Lung (tissue), 17 donors: ENCODE measurements at places on chromosomes 16 and 17.
A peak's percentile ranks its signal among the peaks of the same experiment; 100 is the strongest.

GRCh38 chr17:49914096-49914490 lies 54.9 kb upstream of the DLX4 start:
- no peak for DNase-seq

GRCh38 chr17:37083456-37083855 lies 134.7 kb downstream of the AATF start:
- DNase-seq, result peak; percentile 60

- no peak for DNase-seq
Measured at GRCh38 chr17:46106966-46107644, 86.1 kb downstream of the KANSL1 start.

DNA sequence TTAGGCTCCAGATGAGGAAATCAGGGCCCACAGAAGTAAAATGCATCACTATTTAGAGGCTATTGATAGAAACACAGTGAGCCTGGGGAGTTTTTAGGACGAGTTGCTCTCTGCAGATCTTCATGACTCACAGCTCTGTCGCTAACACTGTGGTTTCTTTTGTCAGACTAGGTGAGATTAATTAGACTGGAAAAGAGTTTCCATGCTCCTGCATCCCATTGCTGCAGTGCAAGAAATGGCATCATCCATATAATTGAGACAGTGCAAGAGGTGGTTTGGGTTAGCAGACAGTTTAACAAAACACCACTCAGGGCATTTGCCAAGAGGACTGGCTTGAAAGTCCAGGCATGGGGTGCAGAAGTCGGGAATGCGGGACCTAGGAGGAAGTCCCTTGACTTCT lies 198.8 kb upstream of the CACNG5 start:
- DNase-seq, result no peak

DNA sequence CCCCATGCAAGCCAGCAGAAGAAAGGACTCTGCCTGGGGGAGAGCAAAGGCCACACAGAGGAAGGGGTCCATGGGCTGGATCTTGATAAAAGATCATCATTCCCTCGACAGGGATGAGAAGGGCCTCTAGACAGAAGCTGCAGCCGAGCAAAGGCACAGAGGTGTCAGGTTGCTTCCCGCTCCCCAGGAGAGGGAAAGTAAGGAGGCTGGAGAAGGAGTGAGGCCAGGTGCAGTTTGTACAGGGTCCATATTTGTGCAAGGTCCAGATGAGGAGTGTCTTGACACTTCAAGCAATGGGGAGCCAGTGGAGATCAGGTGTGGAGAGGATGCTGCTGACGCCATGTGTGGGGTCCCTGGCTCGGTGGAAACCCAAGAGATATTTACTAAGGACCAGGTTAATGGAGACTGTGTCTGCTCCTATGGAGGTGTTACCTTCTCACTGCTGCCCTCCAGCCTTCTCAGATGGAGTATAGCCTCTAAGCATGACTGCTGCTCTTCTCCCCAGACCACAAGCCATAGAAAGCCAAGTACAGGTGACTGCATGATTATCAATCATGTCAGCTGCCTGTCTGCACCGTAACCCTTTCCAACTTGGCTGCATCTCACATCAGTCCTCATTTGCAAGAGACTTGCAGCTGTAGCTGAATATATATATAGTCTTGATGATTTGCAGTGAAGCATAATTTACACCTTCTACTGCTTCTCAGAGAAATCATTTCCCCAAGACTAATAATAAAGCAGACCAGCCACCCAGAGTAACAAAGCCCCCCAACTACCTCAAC lies 21.1 kb downstream of the GAS7 start:
- DNase-seq, result no peak

DNA sequence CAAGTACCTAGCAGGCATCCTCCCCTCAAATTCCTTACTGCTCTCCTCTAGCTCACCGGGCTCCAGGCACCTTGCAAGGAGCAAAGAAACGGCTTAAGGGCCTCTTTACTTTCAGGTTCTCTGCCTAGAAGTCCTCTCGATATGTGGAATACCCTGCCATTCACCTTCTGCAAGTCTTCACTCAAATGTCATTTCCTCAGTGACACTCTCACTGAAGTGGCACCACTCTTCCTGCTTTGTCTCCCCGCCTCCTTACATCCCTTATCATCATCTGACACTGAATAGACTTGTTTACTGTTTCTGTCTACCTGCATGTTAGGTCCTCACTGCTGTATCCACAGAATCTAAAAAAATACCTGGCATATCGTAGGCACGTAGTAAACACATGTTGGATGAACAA lies 947 bp downstream of the SLC7A6OS start:
- DNase-seq, result no peak

DNA sequence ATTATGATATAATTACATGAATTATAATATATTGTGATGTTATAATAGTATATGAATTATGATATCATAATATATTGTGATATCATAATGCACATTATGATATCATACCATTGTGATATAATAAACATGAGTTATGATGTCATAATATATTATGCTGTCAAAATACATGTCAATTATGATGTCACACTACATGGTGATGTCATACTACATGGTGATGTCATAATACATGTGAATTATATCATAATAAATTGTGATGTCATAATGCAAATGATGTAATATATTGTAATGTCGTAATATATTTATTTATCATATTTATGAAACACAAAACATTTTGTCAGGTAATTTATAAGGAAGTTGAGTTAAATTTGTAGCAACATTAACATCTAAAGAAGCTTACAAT lies 1950.1 kb downstream of the TP53TG3F start:
- DNase-seq, result no peak

DNA sequence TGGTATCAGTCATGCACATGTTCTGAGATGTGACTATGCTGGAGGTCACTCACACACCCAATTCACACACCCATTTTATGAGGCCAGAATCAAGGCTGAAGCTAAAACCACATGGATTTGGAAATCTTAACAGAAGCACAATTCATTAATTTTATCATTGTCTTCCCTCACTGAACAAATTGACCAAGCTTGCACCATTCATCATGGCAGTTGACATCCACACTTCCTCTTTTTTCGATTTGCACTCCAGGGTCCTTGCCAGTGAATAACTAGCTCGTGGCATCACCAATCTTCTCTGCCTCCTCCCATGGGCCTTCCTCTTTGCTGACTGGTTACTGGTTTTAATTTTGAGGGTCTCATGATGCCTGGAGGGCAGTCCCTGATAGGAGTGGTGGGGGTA lies 123.0 kb upstream of the ASIC2 start:
- DNase-seq, result no peak

DNA sequence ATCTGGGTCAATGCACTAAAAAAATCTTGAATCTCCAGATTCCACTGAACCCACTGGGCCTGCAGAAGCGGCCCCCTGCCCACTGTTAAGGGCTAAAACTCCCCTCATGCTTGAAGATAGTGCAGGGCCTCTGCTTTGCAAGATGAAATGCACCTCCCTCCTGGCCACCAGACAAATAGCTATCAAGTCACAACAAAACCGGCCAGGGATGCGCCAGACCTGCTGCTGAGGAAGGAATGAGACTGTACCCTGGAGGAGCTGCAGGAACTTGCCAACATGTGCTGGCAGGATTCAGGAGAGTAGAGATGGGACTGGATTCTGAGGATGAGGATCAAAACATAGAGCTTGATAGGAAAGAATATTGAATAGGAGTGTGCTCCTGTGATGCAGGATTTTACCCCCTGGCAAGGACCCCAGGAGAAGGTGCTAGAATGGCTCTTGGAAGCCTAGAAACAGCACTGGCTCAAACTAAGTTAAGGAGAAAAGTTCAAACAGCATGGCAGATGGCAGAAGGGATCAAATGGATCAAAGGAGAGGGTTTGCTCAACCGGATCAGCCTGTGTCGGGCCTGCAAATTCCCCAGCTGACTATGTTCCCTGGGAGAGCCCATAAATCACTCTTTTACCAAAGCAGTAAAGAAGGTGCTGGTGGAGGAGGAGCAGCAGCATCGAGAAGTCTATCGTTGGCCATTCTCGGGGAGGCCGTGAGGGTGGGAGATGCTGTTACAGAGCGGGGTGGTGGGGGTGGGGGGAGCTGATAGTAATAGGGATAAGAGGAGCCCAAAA lies 27.2 kb upstream of the XYLT2 start:
- no peak for DNase-seq

DNA sequence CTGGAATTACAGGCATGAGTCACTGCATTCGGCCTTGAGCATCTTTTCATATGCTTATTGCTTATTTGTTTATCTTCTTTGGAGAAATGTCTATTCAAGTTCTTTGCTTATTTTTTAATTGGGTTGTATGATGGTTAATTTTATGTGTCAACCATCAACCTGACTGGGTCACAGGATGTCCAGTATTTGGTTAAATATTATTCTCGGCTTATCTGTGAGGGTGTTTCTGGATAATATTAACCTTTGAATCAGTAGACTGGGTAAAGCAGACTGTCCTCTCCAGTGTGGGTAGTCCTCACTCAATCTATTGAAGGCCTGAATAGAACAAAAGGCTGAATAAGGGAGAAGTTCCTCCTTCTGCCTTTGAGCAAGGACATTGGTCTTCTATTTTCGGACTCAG lies 142.0 kb downstream of the SSH2 start:
- DNase-seq, result no peak

GRCh38 chr17:80287806-80288567 lies 27.3 kb downstream of the RNF213 start:
- no peak for DNase-seq

DNA sequence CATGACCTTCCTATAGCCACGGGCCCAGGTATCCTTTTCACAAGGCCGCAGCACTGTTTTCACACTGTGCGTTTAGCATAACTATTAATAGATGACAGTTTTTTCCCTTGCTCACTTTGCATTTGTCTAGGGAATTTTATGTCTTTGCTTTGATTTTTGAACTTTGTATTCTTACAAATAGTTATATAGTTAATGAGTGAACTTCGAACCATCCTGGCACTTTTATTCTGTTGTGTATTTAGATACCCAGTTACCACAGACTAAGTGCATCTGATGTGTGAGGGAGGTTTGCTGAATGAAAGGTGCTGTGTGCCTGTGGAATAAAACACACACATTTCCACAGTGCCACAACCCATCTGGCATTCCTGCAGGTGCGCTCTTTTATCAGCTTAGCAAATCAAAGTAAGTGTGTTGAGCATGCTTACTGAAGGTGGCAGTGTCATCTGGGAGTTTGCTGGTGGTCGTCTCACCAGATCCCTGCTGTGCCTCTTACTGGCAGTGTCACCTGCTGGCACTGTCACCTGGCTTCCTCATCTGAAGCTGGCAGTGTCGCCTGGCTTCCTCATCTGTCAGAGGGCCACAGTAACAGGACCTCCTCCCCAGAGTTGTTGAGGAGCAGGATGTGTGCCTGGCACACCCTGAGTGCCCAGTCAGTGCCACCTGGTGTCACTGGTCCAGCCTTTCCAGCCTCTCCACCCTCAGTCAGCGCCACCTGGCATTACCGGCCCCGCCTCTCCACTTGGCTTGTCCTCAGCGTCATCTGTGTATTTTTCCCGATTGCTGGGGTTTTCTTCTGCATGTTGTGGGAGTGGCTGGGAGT lies 37.6 kb downstream of the USP10 start:
- DNase-seq, result no peak

GRCh38 chr16:67148656-67149275 lies 2.0 kb downstream of the B3GNT9 start:
- no peak for DNase-seq

- no peak for DNase-seq
Measured at GRCh38 chr17:66435182-66435581, 132.8 kb downstream of the PRKCA start.

- DNase-seq, result peak; percentile 72
Measured at GRCh38 chr16:89545831-89546574, 14.5 kb upstream of the RPL13 start.

GRCh38 chr16:5056352-5056751 lies 9.4 kb downstream of the C16orf89 start:
- DNase-seq, result peak; percentile 42

GRCh38 chr16:48958681-48959080 lies 323.0 kb downstream of the CBLN1 start:
- peak; percentile 38 for DNase-seq

DNA sequence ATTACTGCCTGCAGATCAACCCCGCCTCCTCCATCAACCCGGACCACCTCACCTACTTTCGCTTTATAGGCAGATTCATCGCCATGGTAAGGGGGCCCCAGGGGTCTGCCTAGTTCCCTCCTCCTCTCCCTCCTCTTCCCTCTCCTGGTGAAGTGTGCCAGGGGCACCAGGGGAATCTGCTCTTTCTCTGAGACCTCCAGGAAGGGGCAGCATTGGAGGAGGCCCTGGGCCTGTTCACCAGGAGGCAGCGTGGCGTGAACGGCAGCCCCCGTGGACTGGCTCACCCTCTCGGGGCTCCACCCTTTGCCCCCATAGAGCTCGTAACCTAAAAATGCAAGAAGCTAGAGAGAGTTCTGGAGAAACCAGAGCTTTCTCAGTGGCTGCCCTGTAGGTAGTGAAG lies 17.1 kb upstream of the CLEC18A start:
- DNase-seq, result no peak

DNA sequence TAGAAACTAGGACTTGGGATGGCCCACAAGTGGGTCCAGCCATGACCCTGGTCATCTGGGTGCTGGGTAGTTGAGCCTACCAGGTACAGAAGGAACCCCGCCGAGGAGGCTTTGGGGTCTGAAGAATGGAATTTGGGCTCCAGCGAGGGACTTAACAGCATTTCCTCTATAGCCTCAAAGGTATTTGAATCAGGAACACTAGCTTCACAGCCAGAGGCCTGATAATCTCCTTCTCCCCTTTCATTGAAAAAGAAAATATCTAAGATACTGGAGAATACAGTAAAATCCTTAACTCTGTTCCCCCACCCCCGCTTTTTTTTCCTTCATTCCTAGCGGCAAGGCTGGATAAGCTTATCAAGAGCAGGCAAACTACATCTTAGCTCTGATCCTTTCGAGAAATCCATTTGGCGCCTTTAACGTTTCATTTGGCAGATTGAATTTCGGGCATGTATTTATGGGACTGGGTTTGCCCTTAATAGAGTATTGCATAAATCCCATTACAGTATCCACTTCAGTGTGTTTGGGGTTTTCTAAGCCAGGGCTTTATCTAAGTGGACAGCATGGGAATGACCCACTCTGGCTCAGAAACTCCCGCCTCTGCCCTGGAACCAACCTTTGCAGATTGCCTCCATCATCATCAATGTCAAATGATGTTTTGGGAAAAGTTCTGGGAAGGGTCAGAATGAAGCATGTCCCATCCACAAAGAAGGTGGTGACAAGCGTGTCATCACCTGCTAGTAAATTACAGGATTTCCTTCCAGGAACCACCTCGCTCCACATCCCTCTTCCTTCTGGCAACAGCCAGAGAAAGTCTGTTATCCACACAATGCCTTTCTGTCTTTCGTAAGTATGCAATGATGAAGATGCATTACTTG lies 36.9 kb downstream of the XYLT1 start:
- DNase-seq, result peak; percentile 31

GRCh38 chr16:30895627-30896260 lies 670 bp upstream of the CTF1 start:
- DNase-seq, result no peak

GRCh38 chr17:57999010-57999495 lies 8.0 kb downstream of the SRSF1 start:
- no peak for DNase-seq

DNA sequence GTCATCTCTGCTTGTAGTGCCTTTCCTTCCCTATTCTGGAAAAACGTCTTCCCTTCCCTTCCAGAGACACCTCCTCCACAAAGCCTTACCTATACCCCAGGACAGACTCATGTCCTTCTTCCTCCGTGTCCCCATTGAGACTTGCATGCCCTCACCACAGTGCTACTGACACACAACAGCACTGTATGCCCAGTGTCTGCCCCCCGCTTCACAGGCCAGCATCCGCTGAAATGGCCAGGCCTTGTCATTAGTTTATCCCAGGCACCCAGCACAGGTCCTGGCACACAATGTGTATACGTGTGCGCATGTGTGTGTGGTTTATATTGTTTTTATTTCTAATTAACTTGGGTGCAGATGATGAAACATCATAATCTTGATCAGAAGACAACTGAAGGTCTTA lies 130.1 kb upstream of the CCL2 start:
- DNase-seq, result no peak

- DNase-seq, result no peak
Measured at GRCh38 chr17:31048780-31049179, 46.0 kb upstream of the NF1 start.
